ENCODE measurements at places on chromosomes 5 and 9.

- DNase-seq = no peak
Measured at GRCh38 chr5:176943816-176944215, 44.7 kb upstream of the HK3 start.

GRCh38 chr9:120348951-120349429 lies 231.0 kb downstream of the CDK5RAP2 start:
- DNase-seq = no peak

GRCh38 chr5:39364367-39364766 lies at the start of gene C9:
C9 (minus strand) TSS chr5:39364495; CDS start chr5:39364464, 31 bp downstream.
- no peak for DNase-seq

DNA sequence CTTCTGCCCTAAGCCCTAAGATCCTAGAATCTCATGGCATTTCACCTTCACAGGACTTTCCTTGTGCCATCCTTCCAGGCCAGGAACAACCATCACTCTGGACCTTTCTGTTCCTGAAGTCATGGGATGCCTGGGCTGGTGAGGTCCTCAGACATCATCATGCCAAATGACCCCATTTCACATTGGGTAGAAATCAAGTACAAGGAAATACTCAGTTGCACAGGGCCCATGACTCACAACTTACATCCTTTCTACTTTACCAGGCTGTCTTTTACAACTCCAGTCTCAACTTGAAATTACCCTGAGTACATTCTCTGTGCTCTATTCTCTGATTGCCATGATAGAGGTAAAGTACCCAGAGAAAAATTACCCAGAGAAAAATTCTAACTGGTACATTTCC lies 167.1 kb downstream of the PIK3R1 start:
- no peak for DNase-seq

DNA sequence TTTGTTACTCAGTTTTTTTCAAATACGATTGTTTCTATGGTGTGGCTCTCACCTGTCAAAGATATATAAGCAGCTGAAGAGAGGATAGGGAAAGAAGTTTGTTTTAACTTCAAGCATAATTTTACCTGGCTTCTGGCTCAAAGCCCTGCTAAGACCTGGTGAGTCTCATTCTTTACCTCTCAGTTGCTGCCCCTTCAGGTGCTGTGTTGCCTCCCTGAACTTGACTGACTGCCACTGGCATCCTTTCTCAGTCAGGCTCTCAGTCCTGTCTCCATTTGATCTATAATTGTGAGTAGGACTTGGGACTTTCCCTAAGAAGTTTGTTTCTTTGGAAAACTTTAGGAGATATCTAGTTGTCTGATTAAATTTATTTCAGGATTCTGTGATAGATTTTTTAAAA lies 249.6 kb downstream of the IZUMO3 start:
- no peak for DNase-seq

DNA sequence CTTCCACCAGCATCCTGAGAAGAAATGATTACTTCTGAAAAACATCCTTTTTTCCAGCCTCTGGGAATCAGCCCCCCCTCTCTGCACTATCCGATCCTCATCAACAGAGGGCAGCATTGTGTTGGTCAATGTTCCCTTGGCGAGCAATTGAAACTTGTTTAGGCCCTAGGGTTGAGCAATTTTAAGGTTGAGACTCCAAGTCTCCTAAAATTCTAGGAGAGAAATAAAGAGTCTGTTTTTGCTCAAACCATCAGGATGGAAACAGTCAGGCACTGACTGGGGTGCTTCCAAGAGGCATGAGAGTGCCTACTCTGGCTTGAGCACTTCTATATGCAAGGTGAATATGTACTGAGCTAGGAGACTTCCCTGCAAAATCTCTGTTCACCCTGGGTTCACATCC lies 12.4 kb upstream of the CYFIP2 start:
- no peak for DNase-seq

GRCh38 chr5:99061711-99062110 lies 132.9 kb upstream of the CHD1 start:
- DNase-seq = no peak

DNA sequence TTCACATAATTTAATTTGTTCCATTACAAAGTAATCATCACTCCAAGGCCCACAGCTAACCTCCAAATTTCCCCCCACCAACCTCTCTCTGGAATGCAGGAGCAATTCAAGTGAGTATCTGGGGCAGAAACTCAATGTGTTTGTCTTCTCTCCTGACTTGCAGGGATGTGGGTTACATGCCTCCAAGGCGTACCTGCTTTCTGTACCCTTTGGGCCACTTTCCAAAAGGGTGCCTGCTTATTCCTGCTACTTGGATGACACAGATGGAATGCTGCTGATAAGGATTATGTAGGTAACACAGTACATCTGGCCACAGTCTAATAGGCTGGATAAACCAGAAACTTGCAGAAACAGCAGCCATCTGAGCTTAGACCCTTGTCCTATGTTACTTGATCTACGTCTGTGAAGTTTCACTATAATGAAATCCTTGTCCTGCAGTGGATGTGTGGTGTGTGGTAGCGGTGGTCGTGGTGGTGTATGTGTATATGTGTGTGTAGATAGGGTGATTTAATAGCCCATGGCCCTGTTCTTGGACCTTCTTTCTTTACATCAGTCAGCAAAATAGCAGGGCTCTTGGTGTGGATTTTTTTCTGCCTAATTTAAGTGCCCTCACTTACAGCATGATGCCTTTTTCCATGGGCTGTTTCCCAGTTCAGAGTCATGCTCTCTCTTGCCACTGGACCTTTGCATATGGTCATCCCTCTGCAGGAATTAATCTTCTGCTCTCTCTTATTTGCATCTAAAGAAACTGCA lies 175.9 kb downstream of the ZDHHC21 start:
- DNase-seq = no peak

DNA sequence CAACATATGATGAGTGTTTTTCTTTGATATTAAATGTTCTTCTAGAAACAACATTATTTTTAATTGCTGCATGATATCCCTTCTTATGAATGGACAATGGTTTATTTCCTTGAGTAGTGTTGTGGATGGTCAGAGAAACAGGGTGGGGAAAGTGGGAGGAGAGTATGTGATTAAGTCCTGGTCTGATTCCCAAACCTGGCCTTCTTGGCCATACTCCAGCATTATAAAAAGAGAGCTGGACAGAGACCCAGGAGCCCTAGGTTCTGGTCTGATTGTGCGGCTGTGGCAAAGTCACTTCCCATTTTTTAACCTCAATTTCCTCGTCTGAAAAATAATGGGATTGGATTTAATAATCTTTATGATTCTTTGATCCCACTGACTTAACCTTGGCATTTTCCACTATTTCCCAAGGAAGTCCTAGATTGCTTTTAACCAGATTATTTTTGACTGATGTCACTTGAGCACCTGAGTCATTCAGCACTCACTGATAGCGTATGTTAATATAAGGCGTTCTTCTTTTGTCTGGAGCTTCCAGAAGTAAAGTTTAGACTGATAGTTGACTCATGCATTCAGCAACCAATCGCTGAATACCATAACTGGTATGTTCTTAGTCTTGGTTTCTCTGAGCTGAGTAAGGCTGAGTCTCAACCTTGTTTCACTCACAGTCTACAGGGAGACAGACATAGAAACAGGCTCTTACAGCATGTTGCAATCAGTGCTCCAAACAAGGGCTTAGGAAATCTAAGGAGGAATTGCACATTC lies 26.2 kb downstream of the OSMR start:
- DNase-seq = no peak

- no peak for DNase-seq
Measured at GRCh38 chr5:179679014-179679674, 1.7 kb downstream of the CBY3 start.

- no peak for DNase-seq
Measured at GRCh38 chr9:76322810-76323209, 71.4 kb downstream of the RFK start.

DNA sequence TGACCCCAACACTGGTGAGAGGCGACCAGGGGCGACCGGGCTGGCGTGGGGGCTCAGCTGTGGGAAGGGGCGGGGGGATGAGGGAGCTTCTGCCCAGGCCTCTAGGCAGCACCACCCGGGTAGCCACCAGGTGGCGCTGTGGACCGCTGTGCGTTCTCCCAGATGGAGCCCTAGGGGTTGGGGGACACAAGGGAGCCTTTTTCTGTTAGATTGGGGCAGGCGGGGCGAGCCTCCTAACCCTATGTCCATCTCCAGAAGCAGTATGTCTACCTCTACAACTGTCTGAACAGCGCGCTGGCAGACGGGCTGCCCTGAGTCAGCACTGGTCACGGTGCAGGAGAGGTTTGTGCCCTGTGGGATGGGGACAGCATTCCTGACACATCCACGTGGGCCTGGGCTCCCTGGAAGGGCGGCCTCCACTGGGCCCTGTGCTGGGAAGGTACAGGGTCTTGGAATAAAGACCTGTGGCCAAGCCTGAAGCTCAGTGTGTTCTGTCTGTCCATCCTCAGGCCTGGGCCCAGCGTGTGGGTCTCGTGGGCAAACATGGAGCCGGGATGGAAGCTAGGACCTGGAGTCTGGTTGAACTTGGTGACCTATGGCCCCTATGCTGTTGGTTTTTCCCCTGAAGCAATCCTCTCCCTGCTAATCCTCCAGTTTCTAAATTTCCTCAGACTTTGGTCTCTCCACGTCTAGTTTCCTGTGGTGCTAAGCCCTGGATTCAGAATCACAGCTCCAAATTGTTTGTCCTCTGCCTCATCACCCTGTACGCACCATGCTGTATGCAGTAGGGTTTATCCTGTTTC lies 23.1 kb upstream of the SPTLC1 start:
- DNase-seq = no peak

DNA sequence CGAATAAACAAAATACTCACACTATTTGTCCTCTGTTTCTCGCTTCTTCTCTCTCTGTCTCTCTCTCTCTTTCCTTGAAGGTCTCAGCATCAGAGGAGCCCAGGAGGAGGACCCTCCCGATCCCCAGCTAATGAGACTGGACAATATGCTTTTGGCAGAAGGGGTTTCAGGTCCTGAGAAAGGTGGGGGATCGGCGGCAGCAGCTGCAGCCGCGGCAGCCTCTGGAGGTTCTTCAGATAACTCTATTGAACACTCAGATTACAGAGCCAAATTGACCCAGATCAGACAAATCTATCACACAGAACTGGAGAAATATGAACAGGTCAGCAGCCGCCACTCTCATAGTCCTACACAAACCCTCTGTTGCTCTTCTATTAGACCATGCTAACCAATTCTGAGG lies 168.4 kb downstream of the PBX3 start:
- DNase-seq = no peak

GRCh38 chr5:159788835-159789331 lies 127.4 kb upstream of the ADRA1B start:
- DNase-seq = no peak

DNA sequence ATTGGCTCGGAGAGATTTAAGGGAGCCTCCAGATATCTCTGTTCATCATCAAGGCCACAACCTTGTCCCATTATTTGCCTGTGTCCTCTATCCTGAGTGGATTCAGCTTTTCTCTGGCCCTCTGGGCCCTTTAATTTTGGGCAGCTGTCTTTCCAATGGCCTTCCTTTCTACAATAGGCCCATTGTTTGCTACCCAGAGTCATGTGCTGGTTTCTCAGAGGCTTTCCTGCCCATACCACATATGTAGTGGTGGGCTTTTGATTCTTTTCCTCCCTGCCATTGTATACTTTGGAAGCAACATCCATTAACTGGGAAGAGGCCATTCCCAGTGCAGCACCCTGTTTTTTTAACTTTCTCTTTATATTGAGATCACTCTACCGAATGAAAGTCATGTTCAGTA lies 233.9 kb upstream of the SGCD start:
- no peak for DNase-seq

- no peak for DNase-seq
Measured at GRCh38 chr5:122219436-122220166, 90.3 kb downstream of the ZNF474 start.

DNA sequence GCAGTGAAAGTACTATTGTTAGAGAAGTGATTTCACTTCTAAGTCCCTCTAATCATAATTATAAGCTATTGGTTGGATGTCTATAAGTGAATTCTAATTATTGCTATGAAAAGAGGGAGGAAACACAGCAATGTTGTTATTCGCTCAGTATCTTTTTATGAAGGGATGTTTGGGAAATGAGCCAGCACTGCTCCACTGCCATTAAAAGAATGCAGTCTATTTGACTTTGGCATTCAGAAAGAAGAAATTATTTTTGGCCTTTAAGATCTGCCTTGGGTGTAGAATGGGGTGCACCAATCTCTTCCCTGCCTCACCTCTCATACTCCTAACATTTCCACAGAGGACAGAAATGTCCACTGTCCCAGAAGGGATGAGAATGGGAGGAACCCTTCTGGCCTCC lies 332.0 kb downstream of the SPATA31D1 start:
- no peak for DNase-seq

DNA sequence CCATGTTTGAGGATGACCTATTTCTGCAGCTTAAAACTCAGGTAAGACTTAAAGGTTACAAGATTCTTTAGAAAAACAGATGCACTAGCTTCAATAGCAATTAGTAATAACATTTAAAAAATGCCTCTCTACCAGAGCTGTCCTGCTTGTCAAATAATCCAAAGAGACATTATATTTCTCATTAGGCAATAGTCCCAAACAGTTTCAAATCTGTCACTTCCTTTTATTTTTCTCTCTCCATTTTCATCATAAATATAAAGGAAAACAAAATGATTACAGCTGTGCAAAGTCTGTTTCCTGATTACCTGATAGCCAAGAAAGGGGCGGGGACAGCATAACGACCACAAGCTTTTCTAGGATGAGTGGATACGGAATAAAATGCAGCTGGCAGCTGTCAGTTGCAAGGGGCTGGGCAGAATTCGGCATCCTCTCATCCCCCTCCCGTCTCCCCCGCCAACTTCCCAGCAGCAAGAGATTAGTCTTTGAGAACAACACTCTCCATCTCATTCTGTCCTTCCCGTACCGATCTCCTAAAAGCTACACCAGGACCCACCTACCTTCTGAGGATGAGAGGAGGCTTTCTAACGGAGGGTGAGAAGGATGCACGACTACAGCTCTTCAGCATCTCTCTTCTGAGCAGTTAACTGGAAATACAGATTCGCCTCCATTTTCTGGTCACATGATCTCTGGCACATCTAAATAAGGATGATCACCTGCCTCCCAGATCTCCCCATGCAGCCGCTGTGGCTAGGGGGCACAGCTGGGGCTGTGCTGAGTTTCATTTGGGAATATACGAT lies 72.5 kb upstream of the PCA3 start:
- DNase-seq = no peak

DNA sequence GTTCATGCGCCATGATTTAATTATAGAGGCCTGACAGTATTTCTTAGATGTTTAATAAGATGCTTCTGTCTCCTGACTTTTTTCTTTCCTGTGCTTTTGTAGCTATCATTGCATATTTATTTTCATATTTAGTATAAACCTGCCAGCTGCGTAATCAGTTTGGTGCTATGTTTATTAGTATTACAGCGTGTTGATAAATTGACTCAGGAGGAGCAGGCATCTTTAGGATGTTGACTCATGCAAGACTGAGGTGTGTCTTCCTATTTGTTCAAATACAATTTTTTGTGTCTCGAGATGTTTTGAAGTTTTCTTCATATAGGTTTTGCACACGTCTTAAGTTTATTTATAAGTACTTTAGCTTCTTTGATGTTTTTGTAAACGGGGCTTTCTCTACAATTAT lies 35.9 kb upstream of the EXOC3 start:
- DNase-seq = no peak

- no peak for DNase-seq
Measured at GRCh38 chr5:165837286-165837685, 2331.9 kb downstream of the MAT2B start.

GRCh38 chr9:83307066-83307724 lies 231.0 kb downstream of the FRMD3 start:
- DNase-seq = no peak

Measured in NCI-H187 treated with DMSO at 0.1 percent for 48 hours (cell line).